ENCODE measurements at places on chromosomes 12 and 14. TPM values are rescaled to one million over a fixed set of nuclear protein-coding genes. Genes with fewer than 3 reads are reported as not detected.

The PTCSC3 gene
- not detected for total RNA-seq

DNA sequence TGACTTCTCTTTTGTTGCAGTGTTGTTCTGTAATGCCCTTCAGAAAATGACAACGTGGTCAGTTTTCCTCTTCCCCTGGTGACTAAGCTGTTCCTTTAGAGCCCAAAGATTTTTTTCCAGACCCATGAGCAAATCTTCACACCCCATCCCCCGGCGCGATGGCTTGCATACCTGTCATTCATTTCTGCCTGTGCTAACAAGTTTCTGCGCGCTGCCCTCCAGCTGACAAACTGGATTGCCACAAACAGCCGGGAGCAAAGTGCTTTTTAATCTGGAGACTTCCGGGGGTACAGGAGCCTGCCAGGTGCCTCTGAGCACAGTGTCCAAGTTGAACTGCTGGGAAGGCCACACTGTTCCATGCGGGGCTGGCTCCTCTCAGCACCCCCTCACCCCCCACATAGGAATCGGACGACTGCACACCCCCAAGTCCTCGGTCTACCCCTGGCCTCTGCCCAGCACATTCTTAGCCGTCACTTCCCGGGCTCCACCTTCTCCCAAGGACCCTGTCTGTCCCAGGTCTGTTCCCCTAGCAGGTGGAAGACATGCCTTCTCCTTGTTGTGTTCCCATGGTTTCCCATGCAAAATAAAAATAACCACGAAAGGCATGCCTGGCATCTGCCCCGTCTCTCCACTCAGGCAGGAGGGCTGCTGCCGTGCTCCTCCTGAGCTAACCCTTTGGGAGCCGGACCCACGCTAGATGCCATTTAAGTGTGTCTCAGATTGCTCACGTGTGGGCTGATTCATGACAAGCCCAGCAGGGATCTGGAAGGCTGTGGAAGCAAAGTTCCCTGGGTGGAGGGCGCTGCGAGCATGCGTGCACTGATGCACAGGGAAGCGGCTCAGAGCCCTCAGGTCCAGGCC lies 14.1 kb downstream of the RILPL1 start:
- H3K4me1 ChIP-seq = peaks cover 7% of the 10 kb centered on the region
- H3K27me3 ChIP-seq = no peaks in the 10 kb centered on the region
- peaks cover 6% of the 10 kb centered on the region for H3K36me3 ChIP-seq
- no peak overlapping the region for H3K4me3 ChIP-seq
- DNase-seq = no peak

The TAS2R13 gene
- 2.3 TPM for total RNA-seq

The FMNL3 gene
- total RNA-seq = 6.3 TPM
